ENCODE measurements at places on chromosomes 11 and 22.

- no peak for DNase-seq
Observed at GRCh38 chr11:112925516-112926310, 35.5 kb upstream of the NCAM1 start.

DNA sequence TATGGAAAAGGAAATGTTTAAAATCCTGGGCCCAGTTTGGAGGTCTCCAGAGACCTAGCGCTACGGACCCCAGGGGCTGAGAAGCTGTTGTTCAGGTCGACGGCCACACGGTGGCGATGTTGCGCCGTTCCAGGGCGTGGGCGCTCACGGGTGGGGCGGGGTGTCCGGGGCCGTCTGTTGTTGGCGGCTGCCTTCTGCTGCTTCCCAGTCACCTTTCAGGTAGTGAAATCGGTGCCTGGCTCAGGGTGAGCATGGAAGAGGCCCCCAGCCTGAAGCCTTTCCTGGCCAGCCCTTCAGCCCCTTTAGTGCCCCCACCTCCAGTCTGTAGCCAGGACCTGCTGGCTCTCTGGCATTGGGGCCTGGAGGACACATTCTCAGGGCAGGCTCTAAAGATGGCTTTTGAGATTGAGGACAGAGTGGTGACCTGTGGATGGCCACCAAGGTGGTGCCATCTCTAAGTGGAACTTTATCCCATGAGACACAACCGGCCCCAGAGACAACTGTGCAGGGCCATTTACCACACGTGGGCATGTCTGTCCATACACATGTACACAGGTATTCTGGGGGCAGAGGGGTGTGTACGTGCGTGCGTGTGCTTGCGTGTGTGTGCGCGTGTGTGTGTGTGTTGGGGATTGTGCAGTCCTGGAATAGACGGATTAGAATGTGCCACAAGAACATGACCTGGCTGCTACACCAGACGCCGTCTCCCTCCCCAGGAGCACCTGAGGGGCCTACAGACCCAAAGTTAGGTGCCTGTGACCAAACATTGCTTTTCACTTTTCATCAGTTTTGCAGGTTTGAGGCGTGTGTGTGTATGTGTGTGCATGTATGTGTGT, 53.8 kb downstream of the ST14 start:
- DNase-seq: peak; percentile 83

DNA sequence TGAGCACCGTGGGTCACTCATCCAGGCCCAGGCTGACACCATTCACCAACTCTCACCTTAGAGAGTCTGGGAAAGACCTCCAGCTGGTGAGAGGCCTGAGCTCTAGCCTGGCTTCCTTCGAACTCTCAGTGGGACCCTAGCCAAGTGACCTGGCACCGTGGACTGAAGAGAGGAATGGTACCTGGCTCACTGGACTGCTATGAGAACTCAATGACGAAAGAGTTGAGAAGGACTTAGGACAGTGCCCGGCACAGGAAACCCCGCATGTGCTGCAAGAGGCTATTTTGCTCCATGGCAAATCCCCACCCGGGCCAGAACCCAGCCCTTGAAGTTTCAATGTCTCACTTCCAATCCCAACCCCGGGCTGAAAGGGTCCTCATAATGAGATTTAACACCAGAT, 605 bp upstream of the RAPSN start:
- DNase-seq: no peak

DNA sequence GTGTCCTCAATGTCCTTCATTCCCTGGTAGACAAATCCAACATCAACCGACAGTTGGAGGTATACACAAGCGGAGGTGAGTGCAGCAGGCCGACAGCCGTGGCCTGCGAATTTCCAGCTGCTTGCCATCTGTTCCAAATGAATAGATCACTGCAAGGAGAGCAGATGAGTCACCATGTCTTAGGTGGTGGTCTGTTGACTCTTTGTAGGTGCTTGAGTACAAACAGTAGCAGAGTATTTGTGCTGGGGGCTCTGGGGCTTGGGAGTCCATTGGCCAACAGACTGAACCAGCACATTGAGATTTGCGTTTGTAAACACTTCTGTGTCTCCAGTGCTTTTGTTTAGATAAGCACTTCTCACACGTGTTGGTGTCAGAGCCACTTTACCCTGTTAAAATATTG, 21.1 kb downstream of the EIF3L start:
- no peak for DNase-seq
